ENCODE measurements at places on chromosomes 7 and 10.

GRCh38 chr10:7408291-7409044 is 2.4 kb downstream of the SFMBT2 start:
- peak; percentile 42 for DNase-seq

DNA sequence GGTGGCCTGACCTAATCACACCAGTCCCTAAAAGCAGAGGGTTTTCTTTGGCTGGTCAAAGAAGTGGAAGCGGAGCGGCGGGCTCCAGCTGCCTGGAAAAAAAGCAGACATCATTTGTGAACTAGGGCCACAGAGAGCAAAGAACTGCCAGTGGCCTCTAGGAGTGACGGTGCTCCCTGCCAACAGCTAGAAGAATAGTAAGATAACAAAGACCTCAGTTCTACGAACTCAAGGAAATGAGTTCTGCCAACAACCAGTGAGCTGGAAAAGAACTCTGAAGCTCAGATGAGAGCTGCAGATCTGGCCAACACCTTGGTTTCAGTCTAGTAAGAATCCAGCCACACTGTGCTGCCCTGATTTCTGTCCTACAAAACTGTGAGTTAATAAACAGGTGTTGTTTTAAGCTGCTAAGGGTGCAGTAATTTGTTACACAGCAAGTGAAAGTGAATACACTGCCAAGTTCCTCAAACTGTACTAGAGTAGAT is 178.0 kb downstream of the SRPK2 start:
- DNase-seq, result peak; percentile 31

GRCh38 chr7:2646680-2647571 is 15.1 kb downstream of the TTYH3 start:
- DNase-seq, result peak; percentile 93

DNA sequence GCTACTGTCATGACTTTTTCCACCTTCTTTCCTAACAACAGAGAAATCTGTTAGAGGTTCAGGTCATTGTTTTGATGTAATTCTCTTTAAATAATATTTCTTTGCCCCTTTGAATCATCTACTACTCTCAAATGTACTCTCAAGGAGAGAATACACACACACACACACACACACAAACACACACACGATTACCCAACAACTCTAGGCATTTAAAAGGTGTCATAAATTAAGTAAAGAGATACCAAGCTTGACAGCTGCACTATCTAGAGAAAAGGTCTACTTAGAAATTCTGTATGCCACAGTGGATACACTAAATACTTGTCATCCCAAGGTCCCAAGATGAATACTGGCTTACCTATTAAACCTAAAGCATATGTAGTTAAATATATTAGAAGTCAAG is 4.8 kb downstream of the PANK1 start:
- no peak for DNase-seq

DNA sequence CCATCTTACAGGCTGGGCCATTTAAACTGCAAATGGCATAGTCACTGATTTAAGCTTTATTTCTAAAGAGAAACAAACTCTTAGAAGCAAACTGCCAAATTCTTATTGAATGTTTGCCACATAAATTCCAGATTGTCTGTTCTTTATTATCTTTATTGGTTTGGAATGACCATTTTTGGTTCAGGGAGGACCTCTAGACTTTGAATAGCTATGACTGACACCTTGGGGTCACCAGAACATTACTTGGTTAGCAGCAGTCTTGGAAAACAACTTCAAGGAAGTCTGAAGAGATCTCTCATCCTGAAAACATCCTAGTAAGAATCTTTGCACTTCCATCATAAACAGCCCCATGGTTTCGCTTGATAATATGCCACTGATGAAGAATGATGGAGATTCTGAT is 197.1 kb downstream of the SUGCT start:
- no peak for DNase-seq

- DNase-seq, result no peak
Measured at GRCh38 chr7:107967420-107967819, 35.5 kb downstream of the LAMB1 start.

DNA sequence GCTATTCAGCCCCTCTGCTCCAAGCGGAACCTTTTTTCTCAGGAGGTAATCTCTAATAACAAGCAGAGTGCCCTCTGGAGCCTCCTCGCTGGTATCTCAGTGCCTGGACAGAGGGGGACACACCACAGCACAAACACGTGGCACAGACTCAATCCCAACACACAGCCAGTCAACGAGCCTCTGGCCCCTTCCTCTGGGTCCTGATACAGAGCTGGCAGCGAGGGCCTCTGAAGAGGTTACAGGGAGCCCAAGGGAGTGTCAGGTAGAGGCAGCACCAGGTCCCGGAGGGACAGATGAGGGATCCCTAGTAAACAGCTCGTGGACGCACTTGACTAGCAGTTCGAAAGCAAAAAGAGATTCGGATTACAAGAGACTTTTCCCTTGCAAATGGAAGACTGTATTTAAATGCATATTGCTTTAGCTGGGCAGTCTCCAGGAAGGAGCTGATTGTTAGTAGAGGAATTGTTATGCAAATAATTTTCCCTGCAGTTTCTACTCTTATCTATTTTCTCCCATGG is 14.1 kb downstream of the CXCL12 start:
- DNase-seq, result peak; percentile 47

GRCh38 chr7:5443678-5444077 is 20.0 kb upstream of the TNRC18 start:
- no peak for DNase-seq

DNA sequence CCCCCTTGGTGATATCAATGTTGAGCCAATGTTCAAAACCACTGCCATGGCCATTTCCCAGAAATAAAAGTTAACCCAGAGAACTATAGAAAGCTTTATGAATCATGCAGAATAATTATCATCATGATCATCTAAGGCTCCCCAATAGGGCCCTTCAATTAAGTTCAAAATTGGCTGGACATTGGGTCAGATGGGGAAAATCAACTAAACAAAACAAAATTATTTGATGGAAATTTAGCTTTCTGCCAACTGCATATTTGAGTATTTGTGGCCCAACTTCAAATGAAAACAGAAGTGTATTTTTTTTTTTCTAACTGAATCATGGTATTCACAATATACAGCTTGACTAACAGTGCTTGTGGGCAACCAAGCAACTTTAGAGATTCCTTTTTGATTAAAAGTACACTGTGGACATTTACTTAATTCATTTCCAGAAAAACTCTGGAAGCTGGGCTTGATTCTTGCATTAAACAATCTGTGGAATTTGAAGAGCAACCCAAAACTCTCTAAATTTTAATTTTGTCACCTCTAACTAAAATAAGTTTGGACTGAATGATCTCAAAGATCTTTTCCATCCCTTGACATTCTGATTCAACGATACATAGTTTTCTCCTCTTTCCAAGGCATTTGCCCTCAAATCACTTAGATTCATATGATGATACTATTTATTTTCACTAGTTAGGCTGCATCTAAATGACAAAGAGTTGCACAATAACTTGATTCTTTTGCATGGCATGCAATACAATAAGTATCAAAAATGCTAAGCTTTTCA is 203.2 kb downstream of the AHR start:
- DNase-seq, result no peak

DNA sequence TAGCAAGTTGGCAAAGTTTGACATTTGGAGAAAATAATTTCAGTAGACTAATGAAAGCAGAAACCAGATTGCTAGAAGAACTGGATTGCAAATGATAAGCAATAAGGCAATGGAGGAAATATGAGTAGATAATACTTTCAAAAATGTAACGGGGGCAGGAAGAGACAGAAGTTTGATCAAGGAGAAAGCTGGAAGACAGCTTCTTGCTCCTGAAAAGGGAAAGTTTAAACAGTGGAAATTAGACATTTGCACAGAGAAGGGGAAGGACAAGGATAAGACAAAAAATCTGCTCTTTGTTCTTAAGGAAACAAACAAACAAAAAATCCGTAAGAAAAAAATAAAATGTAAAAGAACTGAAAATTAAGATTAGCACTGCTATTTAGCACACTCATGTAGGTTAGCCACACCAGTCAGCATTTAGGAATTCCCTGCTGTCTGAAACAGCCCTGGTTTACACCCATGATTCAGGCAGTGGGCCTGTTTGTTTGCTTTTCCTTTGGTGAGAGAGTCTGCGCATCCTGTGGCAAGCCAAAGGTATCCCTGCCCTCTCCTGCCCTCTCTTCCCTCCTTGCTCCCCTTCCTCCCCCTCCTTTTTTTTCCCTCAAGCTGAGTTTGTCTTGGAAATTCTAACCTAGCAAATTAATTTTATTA is 104.3 kb upstream of the CAV2 start:
- DNase-seq, result peak; percentile 23
